ENCODE measurements at places on chromosomes 7 and 10. TPM values are rescaled to one million over a fixed set of nuclear protein-coding genes. Genes with fewer than 3 reads are reported as not detected.

DNA sequence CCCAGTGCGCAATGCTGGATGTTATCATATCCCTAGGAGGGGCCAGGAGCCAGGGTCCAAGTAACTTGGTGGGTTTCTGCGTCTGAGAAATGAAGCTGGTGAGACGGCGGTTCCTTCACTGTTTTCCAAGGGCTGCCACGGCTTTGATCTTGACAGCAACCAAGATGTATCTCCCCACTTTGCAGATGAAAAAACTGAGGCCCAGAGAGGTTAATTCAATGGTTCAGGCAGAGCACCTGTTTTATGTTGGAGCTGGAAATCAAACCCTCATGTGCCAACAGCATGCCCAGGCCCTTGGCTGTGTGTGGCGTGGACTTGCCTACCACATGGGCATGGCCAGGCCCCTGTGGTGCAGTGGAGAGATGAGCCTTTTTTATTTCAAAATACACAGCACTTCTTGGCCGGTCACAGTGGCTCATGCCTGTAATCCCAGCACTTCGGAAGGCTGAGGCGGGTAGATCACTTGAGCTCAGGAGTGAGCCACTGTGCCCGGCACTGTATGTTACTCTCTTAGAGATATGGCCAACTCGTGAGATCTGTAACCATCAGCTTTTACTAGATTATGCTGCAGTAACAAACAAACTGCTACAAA is 225.2 kb upstream of the SH2B2 start:
- no peak for DNase-seq

Gene NEURL1
- polyA plus RNA-seq, result 0.07 TPM

DNA sequence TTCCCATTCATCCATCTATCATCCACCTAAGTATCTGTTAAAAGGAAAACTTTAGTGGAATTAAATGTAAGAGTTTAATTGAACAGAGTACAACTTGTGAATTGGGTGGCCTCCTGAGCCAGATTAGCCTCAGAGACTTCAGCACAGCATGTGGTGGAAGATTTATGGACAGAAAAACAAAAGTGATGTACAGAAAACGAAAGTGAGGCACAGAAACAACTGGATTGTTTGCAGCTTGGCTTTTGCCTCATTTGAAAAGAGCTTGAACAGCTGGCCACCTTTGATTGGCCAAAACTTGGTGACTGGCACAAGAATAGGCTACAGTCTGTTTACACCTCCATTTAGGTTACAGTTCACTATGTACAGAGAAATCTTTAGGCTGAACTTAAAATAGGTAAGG is 1463.4 kb upstream of the CELF2 start:
- no peak for DNase-seq

Gene EPHA1
- polyA plus RNA-seq, result not detected

DNA sequence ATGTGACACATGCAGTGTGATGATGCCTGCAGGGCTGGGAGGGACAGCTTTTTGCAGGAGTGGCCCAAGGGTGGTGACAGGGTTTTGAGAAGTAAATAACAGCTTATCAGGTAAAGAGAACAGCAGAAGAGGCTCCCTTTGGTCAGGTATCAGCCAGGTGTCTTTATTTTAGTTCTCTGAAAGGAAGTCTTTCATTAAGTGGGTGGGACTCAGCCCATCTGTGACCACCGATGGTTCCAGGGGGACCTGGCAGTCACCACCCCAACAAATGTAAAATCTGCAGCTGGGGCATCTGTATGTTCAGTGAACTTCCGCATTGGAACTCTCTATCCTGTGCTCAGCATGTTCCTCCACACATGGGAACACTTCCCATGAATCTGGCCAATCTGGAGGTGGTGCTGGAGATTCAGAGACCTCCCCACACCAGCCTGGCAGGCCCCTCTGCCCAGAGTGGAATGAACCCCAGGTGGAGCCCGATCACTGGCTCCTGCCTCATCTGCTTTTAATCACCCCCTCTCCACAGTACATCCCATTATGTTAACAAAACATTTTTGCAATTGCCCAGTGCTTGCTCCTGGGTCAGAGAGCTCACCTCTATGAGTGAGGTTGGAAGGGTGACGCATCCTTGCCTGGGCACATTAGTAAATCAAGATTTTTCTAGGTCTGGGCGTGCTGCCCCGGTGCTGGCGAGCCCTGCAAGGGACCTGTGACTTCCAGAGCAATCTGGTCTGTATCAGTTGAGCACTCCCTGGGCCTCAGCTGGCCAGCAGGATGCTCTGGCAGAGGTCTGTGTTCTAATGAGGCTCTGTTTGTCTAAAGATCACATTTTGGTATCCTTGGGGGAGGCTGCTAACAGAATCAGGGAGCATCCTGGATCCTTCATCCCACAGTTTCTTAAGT is 140.4 kb upstream of the GDF10 start:
- no peak for DNase-seq

All from heart left ventricle (tissue), 16 donors.